ENCODE measurements at places on chromosomes 12 and 14. TPM values are rescaled to one million over a fixed set of nuclear protein-coding genes. Genes with fewer than 3 reads are reported as not detected.

Gene KIF5A
- total RNA-seq, result 0.15 TPM

Gene LTBP2
- total RNA-seq, result 0.11 TPM

GRCh38 chr14:53742233-53742620 lies 214.4 kb downstream of the BMP4 start:
- no peak for DNase-seq

DNA sequence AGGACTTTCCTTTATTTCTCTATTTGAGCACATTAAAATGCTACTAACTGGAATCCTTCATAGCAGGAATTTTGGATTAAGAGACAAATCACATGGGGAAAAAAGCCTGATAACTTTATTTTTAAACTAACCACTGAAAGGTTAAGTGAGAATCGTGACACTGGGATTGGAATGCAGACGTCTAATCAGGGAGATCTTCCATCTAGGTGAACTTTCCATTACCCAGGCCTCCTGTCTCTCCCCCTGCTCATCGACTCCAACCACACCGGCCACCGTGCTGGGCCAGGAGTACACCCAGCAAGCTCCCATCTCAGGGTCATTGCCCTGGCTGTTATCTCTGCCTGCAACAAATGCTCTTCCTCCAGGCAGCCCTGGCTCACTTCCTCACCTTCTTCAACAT lies 19.0 kb downstream of the PTGER2 start:
- no peak for DNase-seq

DNA sequence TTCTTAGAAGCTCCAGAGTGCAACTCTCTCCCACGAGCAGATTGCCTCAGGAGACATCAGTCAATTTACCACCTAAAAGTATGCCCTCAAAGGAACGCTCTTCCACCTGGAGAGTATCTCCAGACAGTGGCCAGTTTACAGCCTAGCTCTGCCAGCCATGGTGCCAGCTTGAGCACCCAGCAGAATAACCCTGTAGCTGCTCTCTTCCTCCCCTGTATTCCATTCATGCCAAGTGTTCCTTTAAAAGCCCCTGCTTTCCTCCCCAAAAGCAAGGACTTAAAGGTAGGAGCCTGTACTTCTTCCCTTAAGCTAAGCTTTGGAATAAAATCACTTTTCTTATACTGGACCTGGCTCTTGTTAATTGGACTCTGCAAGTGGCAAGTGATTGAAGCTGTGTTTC lies 245.4 kb upstream of the TMEM132C start:
- no peak for DNase-seq

- DNase-seq, result no peak
Observed at GRCh38 chr12:52199294-52199919, 7.6 kb upstream of the KRT80 start.

Data from activated B cell treated with CpG ODN at 0.5 μM for 24 hours (primary cell).